Activated CD4-positive, alpha-beta T cell treated with anti-CD3 and anti-CD28 coated beads for 4 hours (primary cell): ENCODE measurements at places on chromosomes 7 and 10.

DNA sequence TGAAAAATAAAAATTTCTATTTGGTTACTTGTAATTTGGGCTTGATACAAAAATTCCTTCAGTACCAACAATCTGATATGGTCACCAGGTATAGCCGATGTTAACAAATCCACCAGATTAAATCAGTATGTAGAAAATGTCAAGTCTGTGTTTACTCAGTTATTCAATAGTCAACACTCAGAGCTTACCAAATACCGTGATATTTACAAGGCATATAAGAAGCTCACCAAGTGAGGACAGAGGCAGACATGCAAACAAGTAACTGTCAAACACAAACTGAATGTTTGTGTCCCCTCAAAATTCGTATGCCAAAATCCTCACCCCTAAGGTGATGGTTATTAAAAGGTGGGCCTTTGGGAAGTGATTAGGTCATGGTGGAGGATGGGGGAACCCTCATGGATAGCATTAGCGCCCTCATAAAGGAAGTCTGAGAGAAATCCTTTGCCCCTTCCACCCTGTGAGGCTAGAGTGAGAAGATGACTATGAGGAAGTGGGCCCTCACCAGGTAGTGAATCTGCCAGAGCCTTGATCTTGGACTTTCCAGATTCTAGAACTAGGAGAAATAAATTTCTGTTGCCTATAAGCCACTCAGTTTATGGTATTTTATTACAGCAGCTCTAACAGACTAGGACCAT lies 63.1 kb downstream of the TES start:
- DNase-seq, result no peak

DNA sequence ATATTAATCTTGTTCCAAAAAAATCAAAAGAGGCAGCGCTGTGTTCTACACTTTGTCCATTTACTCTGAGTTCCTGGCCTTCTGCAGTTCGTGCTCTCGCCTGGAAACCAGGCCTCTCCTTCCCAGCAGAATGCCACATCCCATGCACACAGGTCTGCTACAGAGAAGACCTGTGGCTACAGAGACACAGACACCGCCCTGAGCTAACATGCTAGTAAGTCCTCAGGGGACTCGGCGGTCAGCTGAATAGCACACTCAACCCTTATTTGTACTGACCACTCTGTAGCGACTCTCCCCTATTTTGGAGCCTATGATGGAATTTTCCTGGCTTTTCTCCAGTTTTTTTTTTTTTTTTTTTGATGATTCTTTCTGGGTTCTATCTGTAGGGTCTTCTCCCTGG lies 12.8 kb downstream of the CREB3L2 start:
- no peak for DNase-seq

DNA sequence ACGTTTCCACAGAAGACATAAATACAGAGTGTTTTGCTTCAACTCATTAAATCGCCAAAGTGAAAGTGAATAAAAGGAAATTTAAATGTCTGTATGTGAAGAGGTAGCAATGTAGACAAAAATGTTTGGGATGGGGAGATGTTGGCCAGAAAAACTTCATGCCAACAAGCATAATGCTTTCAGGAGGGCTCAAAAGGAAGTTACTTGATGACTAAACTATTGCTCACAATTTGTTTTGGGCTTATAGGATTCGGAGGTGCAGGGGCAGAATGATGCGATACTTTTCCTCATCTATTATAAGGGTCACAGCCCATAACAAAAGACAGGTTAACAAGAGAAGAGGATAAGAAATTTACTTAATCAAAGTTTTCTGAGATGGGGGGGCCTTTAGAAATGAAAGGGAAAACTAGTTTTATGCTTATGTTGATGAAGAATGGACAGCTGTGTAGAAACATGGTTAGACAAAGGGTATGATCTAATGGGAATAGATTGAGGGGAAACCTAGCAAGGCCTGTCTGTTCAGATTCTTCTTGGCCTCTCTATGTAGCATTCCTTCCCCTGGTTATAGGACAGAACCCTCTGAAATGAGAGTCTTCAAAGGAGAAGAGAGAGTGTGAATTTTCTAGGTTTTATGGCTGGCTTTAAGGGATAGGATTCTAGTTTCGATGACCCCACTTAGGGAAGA lies 898.6 kb downstream of the LRMDA start:
- no peak for DNase-seq

- DNase-seq, result no peak
These were observed 133.7 kb downstream of the LRRN3 start for GRCh38 chr7:111224354-111225231.

- DNase-seq, result no peak
These were observed 56.1 kb upstream of the ELN start for GRCh38 chr7:73971704-73972341.

GRCh38 chr7:50292763-50293162 lies 11.8 kb upstream of the IKZF1 start:
- DNase-seq, result no peak

GRCh38 chr10:2619472-2619871 lies 447.9 kb upstream of the PFKP start:
- DNase-seq, result no peak

DNA sequence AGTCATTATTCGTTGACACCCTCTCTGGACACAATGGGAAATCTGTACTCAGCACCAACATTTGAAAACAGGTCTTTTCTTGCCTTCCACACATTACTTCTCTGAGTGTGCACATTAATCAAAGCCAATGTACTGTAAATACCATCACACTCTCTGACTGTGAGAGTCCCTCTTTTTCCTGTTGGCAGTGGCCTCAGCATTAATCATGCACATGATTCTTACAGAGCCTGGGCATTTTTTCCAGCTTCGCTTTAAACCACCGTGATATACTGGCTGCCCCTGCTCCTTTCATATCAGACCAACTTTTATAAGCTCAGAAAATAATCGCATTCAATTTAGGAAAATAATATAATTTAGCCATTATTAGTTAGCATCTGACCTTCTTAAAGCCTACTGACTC lies 919.4 kb upstream of the LRRTM3 start:
- DNase-seq, result no peak

DNA sequence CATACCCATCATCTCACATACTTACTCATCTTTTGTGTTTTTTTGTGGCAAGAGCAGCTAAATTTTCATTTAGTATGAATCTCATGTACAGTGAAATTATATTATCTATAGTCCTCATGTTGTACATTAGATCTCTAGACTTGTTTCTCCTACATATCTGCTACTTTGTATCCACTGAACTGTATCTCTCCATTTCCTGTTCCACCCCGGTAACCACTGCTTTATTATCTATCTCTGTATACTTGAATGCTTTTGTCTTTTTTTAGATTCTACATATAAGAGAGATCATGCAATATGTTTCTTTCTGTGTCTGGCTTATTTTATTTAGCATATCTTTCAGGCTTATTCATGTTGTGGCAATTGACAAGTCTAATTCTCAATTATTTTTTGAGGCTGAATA lies 125.1 kb downstream of the ANKRD7 start:
- no peak for DNase-seq

GRCh38 chr10:27744802-27745731 lies 552 bp downstream of the MKX start:
- peak; percentile 6 for DNase-seq

GRCh38 chr10:44922021-44922420 lies 10.9 kb downstream of the TMEM72 start:
- DNase-seq, result no peak

- DNase-seq, result peak; percentile 32
These were observed 27.8 kb downstream of the DENND10 start for GRCh38 chr10:119131512-119132240.

DNA sequence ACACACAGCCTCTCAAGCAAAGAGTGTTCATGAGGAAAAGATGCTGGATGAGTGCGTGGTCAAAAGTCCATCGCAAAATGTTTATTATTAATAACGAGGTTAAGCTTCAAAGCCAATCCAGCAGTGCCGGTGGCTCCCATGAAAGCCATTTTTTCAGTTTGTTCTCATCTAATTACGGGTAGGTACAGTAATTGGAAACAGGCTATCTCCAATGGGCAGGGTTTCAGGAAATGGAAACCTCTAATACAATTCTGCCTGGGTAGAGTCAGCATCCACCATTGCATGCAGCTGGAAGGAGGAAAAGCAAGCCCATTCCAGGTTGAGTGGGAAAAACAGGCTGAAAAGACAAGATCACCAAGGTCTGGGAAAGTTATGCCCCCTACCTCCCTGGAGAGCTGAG lies 57.4 kb downstream of the GPAM start:
- DNase-seq, result no peak

- DNase-seq, result no peak
These were observed 763.4 kb downstream of the KCNMA1 start for GRCh38 chr10:76874176-76874575.

DNA sequence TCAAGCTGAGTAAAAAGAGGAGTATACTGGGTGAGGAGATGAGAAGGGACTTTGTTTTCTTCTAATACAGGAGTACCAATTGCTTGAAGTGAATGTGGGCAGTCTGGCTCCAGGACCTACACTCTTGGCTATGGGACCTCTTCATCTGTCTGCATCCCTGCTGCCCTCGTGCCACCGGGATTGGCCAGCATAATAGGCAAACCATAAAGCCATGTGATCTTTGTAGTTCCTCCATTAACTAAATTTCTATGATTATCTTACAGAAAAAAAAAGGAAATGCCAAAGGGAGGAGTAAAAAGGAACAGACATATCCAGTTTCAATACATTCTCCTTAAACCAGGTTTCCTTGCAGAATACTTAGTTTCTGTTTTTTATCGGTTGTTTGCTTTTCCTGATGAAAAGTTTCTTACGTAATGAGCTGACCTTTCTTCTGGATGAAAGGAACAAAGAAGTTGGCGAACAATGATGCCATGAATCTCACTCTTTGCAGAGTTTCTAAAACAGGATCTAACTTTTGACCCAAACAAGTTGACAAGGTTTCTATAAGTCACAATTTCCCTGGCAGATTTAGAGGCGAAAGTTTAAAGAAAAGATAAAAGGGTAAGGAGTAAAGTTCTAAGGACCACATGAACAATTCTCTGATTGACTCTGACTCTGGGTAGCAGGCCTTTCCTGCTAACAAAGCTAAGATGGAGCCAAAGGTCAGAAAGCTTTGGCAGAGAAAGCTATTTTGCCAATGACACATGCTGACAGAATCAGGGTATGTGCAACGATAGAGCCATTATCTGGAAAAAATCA lies 54.1 kb downstream of the LAMB1 start:
- DNase-seq, result no peak

DNA sequence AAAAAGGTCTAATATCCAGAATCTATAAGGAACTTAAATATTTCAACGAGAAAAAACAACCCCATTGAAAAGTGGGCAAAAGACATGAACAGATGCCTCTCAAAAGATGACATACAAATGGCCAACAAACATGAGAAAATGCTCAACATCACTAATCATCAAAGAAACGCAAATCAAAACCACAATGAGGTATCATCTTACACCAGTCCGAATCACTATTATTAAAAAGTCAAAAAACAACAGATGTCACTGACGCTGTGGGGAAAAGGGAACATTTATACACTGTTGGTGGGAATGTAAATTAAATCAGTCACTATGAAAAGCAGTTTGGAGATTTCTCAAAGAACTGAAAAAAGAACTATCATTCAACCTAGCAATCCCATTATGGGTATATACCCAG lies 6.0 kb downstream of the VWDE start:
- DNase-seq, result no peak

DNA sequence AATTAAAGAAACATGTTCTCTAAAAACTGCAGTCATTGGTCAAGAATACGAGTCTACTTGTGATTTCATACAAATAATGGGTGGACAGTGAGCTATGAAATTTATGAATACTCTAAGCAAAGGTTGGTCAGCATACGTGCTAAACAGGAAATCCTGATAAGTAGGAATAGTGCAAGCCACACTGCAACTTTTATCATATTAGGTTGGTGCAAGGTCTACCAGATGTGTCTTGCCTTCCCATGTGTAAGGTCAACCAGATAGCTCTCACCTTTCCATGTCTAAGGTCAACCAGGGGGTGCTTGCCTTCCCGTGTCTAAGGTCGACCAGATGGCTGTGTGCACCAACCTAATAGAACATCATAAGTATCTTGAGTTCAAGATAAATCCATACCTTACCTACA lies 2.0 kb upstream of the ITGB1 start:
- DNase-seq, result no peak

DNA sequence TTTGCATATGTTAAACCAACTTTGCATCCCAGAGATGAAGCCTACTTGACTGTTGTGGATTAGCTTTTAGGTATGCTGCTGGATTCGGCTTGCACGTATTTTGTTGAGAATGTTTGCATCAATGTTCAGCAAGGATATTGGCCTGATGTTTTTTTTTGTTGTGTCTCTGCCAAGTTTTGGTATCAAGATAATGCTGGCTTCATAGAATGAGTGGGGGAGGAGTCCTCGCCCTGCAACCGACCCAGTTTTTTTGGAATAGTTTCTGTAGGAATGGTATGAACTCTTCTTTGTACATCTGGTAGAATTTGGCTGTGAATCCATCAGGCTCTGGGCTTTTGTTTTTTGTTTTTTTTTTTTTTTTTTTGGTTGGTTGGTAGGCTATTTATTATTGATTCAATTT lies 147.9 kb downstream of the AHR start:
- no peak for DNase-seq

- DNase-seq, result no peak
These were observed 223.1 kb downstream of the GFRA1 start for GRCh38 chr10:116049974-116050304.

DNA sequence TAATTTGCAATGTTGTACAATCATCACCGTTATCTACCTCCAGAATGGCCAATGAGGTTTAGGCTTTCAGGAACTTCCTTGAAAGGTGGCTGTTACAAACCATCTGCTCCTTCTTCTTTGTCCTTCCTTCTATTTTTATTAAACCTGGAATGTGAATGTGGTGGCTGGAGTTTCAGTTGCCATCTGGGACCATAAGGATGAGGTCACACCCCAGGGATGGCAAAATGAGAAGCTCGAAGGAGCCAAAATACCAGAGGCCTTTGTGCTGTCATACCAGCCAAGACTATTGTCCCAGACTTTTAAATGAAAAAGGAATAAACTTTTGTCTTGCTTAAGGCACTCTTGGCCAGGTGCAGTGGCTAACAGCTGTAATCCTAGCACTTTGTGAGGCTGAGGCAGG lies 30.9 kb upstream of the LMTK2 start:
- no peak for DNase-seq
